ENCODE measurements at places on chromosomes 13 and 19.

DNA sequence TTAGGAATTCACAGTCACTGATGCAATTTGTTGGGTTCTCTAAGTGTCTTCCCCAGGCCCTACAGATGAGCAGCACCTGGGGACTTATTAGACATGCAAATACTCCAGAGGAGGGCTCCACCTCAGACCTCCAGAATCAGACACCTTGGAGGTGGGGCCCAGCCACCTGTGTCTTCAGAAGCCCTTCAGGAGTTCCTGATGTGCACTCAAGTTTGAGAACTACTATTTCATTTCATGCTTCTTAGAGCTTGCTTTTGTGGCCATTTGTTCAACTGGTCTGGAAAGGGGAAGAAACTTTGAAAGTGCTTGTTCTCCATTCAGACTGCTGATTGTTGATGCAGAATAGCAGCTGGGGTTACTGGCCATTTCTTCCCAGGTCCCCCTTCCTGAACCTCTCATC, 472.0 kb downstream of the COG6 start:
- no peak for DNase-seq

DNA sequence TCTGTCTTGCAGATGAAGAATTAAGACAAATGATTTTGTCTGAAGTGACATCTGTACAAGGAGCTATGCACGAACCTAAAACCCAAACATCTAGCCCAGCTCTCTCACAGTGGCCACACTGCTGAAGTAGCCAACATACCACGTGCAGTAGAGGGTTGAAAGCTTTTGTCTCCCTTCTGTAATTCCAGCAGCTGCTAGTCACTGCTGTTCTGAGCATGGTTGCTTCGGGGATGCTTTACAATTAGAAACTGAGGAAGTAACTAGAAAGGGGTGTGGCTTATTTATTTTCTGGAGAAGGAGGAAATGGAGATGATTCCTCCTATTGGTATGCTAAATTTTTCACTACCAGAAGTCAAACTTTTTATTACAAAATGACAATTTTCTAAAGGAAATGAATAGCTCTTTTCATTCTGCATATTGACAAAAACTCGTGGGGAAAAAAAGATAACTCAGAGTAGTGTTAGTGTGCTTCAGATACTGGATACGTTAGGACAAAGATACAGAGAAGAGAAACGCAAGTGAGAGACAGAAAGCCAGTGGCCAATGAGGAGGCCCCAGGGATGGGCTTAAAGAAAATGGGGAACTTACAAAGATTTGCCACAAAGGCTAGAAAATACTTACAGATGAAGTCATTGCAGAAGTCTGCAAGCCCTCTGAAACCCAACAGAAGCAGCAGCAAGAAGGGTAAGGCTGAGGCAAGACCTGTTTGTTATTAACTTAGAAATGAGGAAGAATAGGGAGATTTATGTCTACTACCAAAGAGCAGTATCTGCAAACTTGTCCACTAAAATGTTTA, 192.7 kb upstream of the MIR17HG start:
- DNase-seq: no peak

- DNase-seq: no peak
These were observed 7.2 kb upstream of the IRGC start for GRCh38 chr19:43708716-43709115.

DNA sequence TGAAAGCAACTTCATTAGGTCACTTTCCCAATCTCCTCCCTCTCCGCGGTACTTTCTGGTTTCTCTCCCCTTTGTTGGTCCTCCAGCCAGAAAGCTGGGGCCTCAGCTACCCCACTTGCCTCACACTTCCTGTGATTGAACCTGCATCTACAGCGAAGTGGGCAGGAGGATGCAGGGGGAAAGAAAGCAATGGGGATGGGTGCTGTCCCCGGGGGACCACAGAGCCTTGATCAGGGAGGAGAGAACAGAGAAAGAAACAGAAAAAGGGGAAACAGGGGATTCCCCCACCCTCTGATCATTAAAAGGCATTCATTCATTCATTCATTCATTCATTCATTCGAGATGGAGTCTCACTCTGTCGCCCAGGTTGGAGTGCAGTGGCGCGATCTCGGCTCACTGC, 74.2 kb downstream of the TRPM4 start:
- DNase-seq: no peak

DNA sequence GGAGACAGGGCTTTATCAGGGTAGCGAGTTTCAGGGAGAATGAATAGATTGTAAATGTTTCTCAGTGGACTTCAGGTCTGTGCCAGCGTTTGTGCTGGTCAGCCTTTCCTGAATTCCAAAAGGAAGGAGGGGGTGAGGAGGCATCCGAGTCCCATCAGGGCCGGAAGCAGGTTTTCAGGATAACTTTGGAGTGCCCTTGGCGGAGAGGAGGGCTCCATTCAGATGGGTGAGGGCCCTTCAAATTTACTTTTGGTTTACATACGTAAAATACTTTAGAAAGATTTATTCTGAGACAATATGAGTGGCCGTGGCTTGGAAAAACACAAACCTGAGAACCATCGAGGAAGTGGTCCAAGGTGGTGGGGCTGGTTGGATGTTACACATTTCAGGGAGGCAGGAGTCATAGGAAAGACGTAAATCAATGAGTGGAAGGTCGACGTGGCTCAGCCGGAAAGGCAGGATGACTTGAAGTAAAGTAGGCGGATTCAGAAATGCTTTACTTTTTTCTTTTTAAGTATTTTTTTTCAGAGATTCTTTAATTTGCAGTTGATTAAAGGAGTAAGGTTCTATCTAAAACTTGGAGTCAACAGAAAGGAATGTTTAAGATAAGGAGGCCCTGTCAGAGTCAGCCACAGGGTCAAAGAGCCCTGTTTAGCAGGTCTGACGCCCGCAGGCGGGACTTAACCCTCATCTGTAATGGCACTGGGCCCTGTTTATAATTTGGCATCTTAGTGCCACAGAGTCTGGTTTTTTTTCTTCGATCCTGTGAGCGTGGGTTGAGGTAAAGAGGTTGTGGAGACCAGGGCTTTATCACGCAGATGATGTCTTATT, 32.8 kb downstream of the ATP11A start:
- no peak for DNase-seq

GRCh38 chr13:80030491-80030890, 310.4 kb downstream of the SPRY2 start:
- DNase-seq: peak; percentile 18

DNA sequence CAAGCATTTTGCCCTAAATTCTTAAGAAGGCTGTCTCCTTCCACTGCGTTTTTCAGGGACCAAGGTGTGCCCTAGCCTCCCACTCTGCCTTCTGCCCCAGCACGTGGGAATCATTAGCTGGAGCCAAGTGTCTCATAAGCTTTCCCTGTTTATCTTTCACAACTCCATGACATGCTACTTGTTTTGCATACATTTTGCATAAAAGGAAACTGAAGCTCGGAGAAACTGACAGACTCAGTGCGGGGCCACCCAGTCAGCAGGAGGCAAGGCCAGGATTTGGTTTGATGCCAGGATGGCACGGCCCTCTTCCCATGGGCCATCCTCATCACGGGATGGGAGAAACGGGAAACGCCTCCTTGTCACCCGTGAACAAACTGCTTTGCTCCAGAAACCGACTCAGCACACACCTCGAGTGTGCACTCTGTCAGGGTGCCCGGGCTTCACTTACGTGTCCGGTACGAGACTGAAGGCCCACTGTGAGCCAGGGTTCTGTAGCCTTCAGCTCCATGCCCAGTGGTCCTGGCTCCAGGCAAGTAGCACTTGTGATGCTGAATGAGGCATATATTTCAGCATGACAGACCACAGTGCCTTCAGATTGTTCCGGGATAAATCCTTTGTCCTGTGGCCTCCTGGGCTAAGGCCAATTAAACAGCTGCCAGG, 9.6 kb downstream of the CEBPA start:
- DNase-seq: no peak

GRCh38 chr19:13024126-13024950, 29.1 kb downstream of the NFIX start:
- DNase-seq: no peak

- no peak for DNase-seq
These were observed 51.0 kb downstream of the LYL1 start for GRCh38 chr19:13051557-13052165.

DNA sequence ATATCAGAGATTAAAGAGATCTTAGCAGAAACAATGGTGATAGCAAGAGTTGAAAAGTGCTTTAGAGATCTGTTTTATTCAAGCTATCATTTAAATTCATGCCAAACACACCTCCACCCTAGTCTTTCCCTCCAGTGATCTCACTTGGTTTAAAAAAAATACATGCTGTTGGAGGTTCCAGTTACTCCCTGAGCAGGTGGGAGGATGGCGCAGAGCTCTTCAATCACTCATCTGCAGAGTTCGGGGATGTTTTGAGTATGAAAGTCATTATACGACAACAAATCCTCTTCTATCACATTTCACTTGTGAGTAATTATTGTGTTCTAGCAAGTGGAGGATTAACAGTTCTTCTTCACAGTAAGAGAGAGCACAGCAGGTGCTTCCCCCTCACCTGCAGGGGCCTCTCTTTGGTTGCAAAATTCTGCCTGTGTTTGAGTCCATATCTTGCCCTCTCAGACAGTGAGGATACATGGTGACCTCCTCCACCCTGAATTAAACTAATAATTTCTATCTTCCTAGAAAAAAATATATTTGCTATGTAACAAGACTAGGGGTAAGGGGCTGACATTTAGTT, 376.7 kb downstream of the LIG4 start:
- DNase-seq: no peak

DNA sequence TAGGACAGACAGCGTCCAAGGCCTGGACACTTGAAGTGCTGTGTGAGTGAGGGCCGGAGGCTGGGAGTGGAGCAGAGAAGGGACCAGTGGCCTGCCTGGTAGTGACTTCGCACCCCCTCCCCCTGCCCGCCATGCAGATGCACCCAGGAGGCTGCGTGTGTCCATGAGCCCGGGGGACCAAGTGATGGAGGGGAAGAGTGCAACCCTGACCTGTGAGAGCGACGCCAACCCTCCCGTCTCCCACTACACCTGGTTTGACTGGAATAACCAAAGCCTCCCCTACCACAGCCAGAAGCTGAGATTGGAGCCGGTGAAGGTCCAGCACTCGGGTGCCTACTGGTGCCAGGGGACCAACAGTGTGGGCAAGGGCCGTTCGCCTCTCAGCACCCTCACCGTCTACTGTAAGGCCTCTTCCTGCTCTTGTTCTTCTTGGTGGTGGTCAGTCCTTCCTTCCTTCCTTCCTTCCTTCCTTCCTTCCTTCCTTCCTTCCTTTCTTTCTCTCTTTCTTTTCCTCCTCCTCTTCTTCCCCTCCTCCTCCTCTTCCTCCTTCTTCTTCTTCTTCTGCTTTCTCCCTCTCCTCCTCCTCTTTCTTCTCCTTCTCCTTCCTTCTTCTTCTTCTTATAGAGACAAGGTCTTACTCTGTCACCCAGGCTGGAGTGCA, 6.0 kb upstream of the FFAR1 start:
- DNase-seq: no peak

DNA sequence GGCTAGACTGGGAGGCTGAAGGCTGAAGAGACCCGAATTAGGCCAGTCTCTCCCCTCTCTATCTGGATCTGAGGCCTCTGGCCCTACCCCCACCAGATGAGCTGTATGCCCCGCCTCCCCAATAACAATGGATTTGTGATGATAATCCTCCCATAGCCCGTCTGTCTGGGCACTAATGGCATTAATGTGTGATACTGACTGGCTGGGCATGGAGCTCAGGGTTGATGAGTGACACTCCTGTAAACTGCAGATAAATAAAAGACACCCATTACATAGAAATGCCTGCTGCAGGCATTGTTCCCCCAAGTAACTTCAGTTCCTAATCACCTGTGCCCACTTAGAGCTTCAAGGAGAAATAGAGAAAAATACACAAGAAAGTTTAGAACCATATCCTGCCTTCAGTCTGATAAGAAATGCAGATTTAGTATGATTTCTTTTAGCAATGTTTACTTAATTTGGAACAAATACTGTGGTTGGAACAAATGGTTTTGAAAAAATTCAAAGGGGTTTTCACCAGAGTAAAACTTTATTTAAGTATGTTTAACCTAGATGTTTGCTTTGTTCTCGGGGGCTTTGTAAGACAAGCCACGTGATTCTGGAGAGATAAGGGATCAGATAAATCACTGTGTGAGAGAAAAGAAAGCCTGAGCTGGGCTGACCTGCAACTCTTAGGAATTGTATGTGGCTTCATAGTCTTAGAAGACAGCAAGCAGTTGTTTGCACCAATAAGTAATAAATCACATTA, 60.3 kb downstream of the TNFRSF19 start:
- DNase-seq: no peak

- DNase-seq: no peak
These were observed 15.1 kb downstream of the NCR1 start for GRCh38 chr19:54921082-54921481.

DNA sequence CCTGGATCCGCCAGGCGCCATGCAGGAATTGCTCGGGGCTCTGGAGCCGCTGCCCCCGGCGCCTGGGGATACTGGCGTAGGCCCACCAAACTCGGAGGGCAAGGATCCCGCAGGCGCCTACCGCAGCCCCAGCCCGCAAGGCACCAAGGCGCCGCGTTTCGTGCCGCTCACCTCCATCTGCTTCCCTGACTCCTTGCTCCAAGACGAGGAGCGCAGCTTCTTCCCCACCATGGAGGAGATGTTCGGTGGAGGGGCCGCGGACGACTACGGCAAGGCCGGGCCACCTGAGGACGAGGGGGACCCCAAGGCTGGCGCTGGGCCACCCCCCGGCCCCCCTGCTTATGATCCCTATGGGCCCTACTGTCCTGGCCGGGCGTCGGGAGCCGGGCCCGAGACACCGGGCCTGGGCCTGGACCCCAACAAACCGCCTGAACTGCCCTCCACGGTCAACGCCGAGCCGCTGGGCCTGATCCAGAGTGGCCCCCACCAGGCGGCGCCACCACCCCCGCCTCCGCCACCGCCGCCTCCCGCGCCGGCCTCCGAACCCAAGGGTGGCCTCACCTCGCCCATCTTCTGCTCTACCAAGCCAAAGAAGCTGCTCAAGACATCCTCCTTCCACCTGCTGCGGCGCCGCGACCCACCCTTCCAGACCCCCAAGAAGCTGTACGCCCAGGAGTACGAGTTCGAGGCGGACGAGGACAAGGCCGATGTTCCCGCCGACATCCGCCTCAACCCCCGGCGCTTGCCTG, 6.1 kb downstream of the PRR12 start:
- DNase-seq: no peak

- DNase-seq: no peak
These were observed 9.2 kb upstream of the GSX1 start for GRCh38 chr13:27783111-27783510.

GRCh38 chr13:111492341-111492950, 172.0 kb downstream of the TEX29 start:
- DNase-seq: no peak

DNA sequence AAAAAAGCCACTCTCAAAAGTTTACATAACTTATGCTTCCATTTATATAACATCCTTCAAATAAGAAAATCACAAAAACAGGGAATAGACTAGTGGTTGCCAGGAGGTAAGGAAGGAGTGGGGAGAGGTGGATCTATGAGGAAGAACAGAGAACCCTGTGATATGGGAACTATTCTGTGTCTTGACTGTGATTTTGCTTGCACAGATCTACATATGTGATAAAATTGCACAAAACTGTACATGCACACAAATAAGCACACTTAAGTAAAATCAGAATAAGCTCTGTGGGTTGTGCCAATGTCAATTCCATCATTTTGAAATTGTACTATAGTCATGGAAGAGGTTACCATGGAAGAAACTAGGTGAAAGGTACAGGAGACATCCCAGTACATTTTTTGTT, 121.6 kb upstream of the SGCG start:
- DNase-seq: no peak

All from hippocampal formation (tissue), 2 donors.